ENCODE measurements at places on chromosomes 12 and 14.

DNA sequence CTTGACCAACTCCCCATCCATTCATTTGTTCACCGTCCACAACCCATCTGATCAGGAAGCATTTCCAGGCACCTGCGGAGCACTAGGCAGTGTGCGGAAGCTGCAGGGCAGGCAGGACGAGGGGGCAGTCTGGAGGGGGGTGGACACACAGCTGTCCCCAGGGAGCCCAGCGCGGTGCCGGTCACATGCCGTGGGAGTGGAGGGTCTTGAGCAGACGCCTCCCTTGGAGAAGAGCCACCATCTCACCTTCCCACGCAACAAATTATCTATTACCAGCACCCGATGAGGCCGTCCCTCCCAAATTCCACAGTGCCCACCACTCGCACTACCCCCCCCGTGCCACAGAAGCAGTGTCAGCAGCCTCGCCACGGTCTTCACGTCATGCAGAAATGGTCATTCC is 10.8 kb downstream of the DLK1 start:
- DNase-seq: no peak

DNA sequence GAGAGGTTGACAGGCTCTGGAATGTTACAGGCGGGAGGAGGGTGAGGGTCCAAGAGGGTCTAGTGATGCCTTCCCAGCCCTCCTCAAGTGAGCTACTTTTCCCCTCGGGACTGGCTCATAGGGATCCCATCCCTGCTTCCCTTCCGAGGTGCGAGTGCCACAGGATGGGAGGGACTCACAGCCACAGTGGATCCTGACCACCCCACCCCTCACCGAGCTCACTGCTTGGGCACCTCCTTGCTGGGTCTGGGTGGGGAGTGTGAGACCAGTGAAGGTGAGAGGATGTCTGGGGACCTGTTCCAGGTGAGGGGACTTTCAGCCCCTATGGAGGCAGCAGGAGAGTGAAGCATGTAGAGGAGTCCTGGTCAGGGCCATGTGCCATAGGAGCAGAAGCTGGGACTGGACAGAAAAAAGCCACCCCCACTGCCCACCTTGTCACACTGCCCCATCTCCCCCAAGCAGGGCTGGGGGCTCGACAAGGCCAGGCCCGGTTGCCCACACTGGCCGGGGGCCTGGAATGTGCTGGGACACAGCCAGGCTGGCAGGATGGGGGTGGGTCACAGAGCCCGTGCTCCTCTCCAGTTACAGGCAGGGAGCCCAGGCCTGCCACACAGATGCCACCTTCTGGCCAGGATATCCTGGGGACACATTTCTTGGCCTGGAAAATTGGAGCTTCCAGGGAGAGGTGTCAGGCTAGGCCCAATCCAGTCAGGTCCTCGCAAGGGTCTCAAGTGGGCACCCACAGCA is 1.7 kb upstream of the TNS2 start:
- DNase-seq: no peak

GRCh38 chr12:79725987-79726386 is 35.2 kb upstream of the PAWR start:
- DNase-seq: no peak

DNA sequence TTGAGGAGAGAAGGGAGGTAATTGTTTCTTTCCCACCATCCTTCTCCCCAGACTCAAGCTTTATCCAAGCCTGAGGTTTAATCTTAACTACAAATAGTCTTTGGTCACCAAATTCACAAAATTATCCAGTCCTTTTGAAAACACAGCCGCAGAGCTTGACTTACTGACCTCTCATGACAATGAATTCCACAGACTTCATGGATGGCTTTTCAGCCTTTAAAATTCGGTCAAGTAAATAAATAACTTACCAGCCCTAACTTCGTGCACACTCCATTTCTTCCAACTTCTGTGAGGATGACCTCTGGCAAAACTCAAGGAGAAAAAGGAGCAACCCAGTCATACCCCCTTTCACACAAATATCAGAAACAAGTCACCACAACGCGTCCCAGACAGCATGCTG is 137.0 kb upstream of the CDKN3 start:
- no peak for DNase-seq

DNA sequence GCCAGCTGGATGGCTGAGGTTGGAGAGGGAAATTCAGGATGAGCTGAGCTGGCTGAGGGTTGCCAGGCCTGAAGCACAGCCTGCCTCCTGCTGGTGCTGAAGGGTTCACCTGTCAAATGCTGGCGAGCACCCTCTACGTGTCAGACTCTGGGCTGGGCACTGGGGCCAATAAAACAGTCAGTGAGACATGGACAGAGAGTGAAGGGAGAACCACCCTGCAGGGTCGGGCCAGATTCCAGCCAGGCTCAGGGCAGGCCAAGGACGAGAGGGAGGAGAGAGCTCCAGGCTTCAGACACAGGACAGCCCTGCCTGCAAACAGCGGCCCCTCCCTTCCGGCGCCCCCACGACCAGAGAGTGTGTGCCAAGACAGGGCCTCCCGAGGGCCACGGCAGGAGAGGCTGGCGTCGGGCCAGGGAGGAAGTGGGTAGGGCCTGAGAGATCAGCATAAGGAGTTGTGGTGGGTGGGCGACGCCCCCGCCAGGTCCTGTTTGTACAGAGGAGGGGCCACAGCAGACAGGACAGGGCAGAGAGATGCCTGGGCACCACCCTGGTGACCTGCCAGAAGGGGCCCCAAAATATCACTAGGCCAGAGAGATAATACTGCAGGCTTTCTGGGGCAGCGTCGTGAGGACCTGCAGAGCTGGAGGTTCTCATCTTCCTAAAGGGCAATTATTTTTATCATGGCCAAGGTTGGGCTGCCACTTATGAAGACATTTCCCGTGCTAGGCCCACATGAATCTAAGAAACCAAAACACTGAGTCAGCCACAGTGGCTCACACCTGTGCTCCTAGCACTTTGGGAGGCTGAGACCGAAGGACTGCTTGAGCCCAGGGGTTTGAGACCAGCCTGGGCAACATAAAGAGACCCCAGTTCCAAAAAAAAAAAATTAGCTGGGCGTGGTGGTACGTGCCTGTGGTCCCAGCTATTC is 73.1 kb upstream of the GPR68 start:
- DNase-seq: peak; percentile 28

GRCh38 chr14:104345621-104346462 is 207.5 kb downstream of the KIF26A start:
- DNase-seq: no peak

GRCh38 chr14:56125772-56126636 is 7.8 kb downstream of the PELI2 start:
- no peak for DNase-seq

DNA sequence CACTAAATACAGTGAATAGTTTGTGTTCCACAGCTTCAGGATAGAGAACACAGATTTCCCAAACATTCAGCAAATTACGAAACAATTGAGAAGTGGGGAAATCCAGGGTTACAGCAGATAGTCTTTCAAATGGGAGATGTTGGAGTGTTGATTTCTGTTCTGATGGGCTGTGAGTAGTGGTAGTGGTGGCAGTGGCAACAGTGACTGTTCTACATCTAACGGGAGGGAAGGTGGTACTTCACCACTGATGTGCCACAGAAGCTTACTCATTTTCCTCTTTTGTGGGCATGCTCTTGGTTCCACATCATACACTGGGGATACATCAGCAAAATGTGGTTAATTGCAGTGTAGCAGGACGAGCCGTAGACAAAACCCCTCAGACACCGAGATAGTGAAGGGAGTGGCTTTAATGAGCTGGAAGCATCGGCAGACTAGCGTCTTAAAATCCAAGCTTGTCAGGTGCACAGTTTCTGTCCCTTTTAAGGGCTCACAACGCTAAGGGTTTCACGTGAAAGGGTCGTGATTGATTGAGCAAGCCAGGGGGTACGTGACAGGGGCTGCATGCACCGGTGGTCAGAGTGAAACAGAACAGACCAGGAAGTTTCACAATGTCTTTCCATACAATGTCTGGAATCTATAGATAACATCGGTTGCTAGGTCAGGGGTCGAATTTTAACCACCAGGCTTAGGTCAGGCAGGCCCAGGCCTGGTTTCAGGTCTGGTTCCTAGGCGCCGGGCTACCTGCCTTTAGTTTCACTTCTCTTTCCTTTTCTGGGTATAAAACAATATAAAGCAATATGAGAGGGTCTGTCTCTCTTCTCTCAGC is 330.6 kb upstream of the FBXO33 start:
- no peak for DNase-seq

DNA sequence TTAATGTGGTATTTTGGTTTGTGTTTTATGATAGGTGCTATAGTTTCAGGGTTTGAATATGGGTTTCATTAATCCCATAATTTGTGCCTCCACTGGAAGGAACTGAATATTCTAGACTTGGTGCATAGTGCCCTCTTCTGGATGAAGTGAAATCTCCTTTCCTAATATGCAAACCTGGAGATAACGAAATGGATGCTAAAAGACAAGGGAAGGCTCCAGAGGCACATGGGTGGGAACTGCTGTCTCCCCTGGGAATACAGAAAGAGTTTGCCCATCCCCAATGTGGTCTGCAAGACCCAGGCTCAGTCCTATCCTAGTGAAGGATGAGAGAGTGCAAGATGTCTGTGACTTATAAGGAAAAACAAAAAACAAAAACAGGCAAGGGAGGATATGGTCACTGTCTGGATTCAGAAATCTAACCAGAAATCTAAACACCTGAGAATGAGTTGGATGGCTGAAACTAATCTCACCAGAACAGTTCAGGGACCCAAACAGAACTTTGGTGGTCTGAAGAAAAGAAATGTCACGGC is 142.3 kb upstream of the TMPO start:
- DNase-seq: peak; percentile 8

DNA sequence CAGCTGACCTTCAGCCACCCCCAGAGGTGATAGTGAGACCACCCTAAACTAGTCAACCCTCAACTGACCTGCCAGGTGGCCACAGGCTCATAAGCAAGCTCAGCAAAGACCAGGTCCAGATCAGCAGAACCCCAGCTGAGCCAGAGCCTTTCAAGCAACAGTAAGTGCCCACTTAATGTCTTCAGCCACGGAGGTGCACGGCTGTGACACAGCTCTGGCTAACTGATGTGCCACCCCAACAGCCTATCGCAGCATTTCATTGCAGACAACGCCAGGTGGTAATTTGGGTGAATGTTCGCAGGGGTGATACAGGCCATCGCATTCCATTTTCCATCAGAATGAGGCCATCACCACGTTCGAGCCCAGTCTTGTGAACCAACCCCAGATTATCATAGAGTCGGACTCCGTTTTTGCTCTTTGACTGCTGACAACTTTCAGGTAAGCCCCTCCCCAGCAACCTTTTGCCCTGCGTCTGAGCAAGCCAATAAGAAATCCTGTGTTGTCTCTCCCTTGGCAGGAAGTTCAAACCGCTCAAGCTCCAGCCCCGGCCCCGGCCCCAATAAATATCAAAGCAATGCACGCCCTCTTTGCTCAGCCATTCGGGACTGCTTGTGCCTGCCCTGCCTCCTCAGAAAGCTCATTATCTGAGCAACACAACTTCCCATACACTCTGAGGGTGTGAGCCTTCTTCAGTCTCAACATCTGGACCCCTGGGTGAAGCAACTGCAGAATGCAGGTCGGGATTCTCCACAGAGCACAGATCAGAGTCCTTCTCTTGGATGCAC is 44.4 kb downstream of the JAG2 start:
- no peak for DNase-seq

GRCh38 chr14:41758011-41758665 is 151.5 kb downstream of the LRFN5 start:
- no peak for DNase-seq

DNA sequence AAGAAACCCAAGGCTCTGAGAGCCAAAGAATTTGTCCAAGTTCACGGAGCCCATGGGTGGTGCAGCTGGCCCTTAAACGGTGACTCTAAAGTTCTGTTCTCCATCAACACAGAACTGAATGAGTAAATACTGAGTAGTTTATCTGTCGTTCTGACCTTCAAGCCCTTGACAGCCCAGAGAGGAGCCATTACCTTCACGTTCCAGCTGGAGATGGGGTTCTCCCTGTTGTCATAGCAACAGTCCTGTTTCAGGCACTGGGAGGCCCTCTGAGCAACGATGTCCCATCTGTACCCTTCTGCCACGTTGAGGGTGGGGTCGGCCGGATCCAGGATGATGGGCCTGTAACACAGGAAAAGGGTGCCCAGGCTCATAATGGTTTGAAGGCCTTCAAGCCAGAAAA is 7.5 kb upstream of the C12orf43 start:
- no peak for DNase-seq

GRCh38 chr12:64580681-64581080 is 29.6 kb upstream of the RASSF3 start:
- DNase-seq: no peak

DNA sequence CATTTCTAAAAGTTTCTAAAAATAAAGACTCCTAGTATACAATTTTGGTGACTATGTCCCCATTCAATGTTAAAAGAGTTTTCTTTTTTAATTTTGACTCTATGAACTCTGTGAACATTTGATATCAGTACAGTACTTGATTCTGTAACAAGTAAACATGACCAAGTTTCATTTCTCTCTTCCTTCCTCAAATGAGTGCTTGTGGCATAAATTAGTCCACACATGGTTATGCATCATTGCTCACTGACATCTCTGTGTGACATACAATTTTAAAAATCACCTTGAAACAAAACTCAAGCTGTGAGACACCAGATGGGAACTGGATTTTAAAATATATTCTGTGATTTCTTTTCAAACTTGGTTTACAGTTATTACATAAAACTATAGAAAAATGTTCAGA is 253.9 kb upstream of the MDGA2 start:
- peak; percentile 5 for DNase-seq

- no peak for DNase-seq
Observed at GRCh38 chr12:21881965-21882364, 59.3 kb downstream of the ABCC9 start.

DNA sequence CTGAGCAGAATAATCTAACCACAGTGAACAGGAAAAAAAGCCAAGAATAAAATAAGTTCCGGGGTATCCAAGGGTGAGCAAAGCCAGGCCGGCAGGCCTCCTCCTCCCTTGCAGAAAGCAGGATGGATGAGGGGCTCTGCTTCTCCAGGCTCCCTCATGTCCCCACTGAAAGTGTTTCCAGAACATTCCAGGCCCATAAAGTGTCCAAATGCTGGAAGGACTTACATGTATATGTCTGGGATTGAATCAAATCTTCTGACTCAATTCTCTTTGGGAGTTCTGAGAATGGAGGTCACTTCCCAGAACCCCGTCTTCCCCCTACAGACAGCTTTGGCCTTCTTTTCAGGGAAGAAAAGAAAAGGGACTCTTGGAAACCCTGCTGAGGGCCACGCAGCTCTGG is 25.0 kb upstream of the BDKRB1 start:
- no peak for DNase-seq

GRCh38 chr12:111322336-111323250 is 46.3 kb downstream of the PHETA1 start:
- no peak for DNase-seq

DNA sequence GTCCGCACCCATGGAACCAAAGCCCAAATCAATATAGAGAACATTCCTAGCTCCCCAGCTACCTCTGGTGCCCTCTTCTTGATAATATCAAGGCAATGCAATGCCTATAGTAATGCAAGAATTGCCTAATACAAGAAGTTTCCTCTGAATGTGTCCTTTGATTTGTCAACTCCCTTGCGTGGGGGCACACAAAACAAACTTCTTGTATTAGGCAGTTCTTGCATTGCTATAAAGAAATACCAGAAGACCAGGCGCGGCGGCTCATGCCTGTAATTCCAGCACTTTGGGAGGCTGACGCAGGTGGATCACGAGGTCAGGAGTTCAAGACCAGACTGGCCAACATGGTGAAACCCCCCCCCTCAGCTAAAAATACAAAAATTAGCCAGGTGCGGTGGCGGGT is 10.4 kb upstream of the ITPK1 start:
- DNase-seq: no peak

- no peak for DNase-seq
Observed at GRCh38 chr12:15495746-15496145, 173.4 kb downstream of the PTPRO start.

GRCh38 chr14:91273885-91274273 is 29.4 kb upstream of the GPR68 start:
- DNase-seq: no peak

- peak; percentile 53 for DNase-seq
Observed at GRCh38 chr14:71322655-71323250, 415.5 kb downstream of the PCNX1 start.

Measured in germinal center (tissue), 1 donor.